ENCODE measurements at places on chromosomes 1 and 21. TPM values are rescaled to one million over a fixed set of nuclear protein-coding genes. Genes with fewer than 3 reads are reported as not detected.
A peak's percentile ranks its signal among the peaks of the same experiment; 100 is the strongest.

ANKRD45 gene
- total RNA-seq, result not detected

TRNP1 gene
- 56.5 TPM for total RNA-seq

LCE6A gene
- not detected for total RNA-seq

ESRRG gene
- total RNA-seq, result not detected

LYPD8 gene
- total RNA-seq, result not detected

CHODL gene
- 0.22 TPM for total RNA-seq

SCP2 gene
- total RNA-seq, result 87.4 TPM

CFAP141 gene
- not detected for total RNA-seq

PRXL2B gene
- 25.6 TPM for total RNA-seq

ZC3H12A gene
- total RNA-seq, result 6.9 TPM

- no peak for DNase-seq
- no peak overlapping the region for H3K4me3 ChIP-seq
- peaks cover 62% of the 10 kb centered on the region for H3K4me1 ChIP-seq
- no peaks in the 10 kb centered on the region for H3K27me3 ChIP-seq
Measured at GRCh38 chr1:17550729-17551584, 11.5 kb downstream of the ARHGEF10L start.

DNA sequence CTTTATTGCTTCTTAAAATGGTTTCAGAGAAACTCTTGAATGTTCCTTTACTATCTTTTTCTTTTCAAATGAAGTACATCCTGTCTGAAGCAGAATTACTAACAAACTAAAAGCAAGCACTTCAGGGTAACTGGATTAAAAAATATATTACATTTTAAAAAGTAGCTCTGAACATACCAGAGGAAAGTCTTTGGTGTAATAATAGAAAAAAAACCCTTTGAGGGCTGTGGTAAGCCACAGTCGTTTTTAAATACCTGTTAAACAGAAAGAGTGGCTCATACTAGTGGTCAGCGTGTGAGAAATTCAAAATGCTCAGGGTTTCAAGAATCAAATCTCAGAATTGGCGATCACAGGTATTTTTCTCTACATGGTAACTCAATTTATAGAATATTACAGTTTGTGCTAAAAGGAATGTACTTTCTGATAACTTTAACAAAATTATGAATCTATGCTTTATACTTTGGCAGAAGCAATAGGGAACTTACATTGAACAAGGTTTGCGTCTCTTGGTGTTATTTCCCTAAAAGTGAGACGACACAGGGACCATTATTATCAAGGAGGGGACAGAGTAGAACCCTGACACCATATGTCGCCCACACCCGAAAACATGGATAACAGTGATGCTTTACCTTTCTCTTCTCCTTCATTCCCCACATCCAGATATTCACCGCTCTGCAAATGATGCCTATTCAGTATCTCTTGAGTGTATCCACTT, 97.0 kb upstream of the DPH5 start:
- no peak overlapping the region for H3K4me3 ChIP-seq
- H3K27ac ChIP-seq, result no peak overlapping the region
- no peak for DNase-seq
- H3K36me3 ChIP-seq, result no peaks in the 10 kb centered on the region

GRCh38 chr1:27152829-27153548, 1.9 kb downstream of the SLC9A1 start:
- H3K27me3 ChIP-seq, result no peaks in the 10 kb centered on the region
- H3K4me1 ChIP-seq, result peaks cover 65% of the 10 kb centered on the region
- peak overlapping the region; percentile 96 for H3K27ac ChIP-seq
- DNase-seq, result no peak

DNA sequence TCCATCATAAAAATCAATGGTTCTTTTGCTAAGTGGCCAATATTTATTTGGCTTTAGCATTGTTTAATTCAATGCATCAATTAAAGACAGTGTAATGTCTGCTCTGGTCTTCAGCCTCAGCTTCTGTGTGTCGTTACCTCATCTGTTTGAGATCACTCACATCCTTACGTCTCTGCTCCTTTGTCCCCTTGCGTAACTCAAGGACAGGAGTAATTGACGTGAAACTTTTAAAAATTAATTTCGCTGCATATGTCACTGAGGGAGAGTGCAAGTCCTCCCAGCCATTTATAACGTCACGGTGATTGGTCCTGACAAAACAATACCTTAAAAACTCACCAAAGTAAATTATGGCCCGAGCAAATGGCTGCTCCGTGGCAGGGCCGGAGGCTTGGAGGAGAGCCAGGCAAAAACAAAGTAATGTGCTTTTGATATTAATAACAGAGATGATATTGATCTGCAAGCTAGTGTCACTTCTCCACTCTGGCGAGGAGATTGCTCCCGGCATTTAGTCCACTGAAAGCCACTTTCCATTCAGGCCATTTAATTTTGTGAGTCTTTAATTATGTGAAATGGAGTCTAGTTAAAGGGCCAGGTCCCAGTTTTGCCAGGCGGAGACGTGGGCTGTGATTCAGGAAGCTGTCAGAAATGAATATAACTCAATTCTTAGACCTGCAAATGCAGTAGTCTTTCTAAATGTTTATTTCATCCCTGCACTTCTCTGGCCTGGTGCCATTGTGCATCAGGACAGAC, 150.9 kb upstream of the POU3F1 start:
- no peaks in the 10 kb centered on the region for H3K36me3 ChIP-seq
- no peaks in the 10 kb centered on the region for H3K4me1 ChIP-seq
- H3K4me3 ChIP-seq, result no peak overlapping the region
- no peak for DNase-seq

DNA sequence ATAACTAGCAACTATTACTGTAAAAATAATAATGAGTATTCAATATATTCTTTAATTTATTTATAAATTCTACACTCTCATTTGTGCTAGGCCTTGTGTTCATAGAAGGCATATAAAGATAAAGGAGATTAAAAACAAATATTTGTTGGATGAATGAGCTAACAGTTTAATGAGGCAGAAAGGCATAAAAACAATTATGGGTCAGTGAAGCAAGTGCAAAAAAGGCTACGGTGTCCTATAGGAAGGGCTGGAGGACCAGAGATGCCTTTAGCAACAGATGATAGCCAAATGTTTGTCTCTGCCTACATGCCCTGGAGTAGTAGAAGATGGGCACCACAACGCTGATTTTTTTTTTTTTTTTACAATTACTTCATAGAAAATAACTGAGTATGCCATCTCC, 45.7 kb downstream of the PTGS2 start:
- no peak for DNase-seq
- peaks cover 7% of the 10 kb centered on the region for H3K4me1 ChIP-seq
- no peak overlapping the region for H3K4me3 ChIP-seq
- no peaks in the 10 kb centered on the region for H3K27me3 ChIP-seq
- no peaks in the 10 kb centered on the region for H3K36me3 ChIP-seq

- peak; percentile 94 for DNase-seq
- no peak overlapping the region for H3K27ac ChIP-seq
- no peak overlapping the region for H3K4me3 ChIP-seq
- H3K36me3 ChIP-seq, result peaks cover 5% of the 10 kb centered on the region
- H3K27me3 ChIP-seq, result no peaks in the 10 kb centered on the region
Measured at GRCh38 chr1:109269212-109269980, 13.5 kb downstream of the PSRC1 start.

DNA sequence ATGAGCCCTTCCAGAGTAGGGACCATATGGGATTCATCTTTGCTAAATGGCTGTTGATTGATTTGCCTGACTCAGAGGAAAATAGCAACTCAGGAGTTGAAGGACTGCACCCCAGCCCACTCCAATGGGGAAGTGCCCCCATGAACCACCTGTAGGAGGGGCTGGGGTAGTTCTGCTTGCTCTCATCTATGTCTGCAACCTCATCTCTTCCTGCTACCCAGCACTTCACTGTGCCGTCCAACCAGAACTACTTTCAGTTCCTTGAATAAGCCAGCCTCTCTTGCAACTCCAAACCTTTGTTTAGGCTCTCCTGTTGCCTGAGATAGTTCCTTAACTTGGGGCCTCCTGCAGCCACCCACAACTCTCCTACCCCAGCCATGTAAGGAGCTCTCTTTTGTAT, 26.6 kb downstream of the BEND5 start:
- no peak for DNase-seq
- peaks cover 3% of the 10 kb centered on the region for H3K36me3 ChIP-seq
- H3K27me3 ChIP-seq, result no peaks in the 10 kb centered on the region

DNA sequence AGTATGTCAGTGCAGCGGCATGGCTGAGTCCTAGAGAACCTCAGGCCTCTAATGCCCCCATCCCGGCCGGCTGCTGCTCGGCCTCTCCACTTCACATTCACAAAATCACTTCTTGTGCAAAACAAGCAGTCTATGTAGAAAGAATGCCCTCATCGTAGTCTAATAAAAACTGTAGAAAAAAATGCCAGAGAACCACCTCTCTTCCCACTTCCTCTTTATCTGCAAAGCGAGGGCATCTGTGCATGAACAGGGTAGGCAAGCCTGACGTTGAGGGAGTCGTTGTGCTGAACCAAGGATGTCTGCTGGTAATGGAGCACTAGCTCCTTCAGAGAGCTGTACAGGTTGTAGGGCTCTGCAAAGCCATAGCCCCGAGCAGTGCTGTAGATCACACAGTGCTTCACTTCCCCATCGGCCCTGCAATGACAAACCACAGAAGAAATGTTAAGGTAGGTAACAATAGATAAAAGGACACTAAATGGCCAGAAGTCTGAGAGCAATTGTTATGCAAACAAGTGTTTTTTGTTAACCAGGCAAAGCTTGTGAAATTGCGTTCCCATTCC, 88.9 kb downstream of the PIK3R3 start:
- peaks cover 3% of the 10 kb centered on the region for H3K4me1 ChIP-seq
- no peak for DNase-seq
- H3K36me3 ChIP-seq, result peaks cover 12% of the 10 kb centered on the region
- no peak overlapping the region for H3K27ac ChIP-seq

GRCh38 chr1:235187316-235187715, 26.3 kb upstream of the RBM34 start:
- H3K4me3 ChIP-seq, result no peak overlapping the region
- peaks cover 6% of the 10 kb centered on the region for H3K36me3 ChIP-seq
- H3K27ac ChIP-seq, result no peak overlapping the region
- no peak for DNase-seq

GRCh38 chr1:162212713-162213112, 143.2 kb downstream of the NOS1AP start:
- peaks cover 61% of the 10 kb centered on the region for H3K4me1 ChIP-seq
- peak overlapping the region; percentile 39 for H3K27ac ChIP-seq
- no peak overlapping the region for H3K4me3 ChIP-seq
- peaks cover 2% of the 10 kb centered on the region for H3K36me3 ChIP-seq
- DNase-seq, result no peak
- no peaks in the 10 kb centered on the region for H3K27me3 ChIP-seq

- H3K4me1 ChIP-seq, result peaks cover 40% of the 10 kb centered on the region
- H3K4me3 ChIP-seq, result no peak overlapping the region
- peaks cover 4% of the 10 kb centered on the region for H3K36me3 ChIP-seq
- no peaks in the 10 kb centered on the region for H3K27me3 ChIP-seq
Measured at GRCh38 chr1:78688697-78689096, 39.1 kb downstream of the IFI44 start.

DNA sequence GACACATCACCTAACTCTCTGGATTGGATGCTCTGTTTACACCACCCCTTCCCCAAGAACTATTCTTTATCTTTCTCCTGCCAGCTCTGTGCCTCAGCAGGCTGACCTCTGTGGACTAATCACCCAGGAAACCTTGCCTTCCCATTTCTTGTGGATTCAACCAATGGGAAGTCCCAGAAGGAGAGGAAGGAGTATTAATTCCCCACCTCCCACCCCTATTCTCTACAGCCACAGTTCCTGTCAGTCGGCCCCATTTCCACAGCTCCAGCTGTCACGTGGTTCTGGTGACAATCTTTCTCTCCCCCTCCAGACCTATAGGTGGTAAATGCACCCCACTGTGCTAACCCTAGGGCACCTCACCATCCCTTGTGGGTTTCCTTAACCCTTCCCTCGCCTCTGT, 46.8 kb upstream of the SSBP3 start:
- H3K27ac ChIP-seq, result no peak overlapping the region
- peak; percentile 1 for DNase-seq
- peaks cover 2% of the 10 kb centered on the region for H3K36me3 ChIP-seq
- H3K4me3 ChIP-seq, result no peak overlapping the region
- H3K27me3 ChIP-seq, result no peaks in the 10 kb centered on the region

DNA sequence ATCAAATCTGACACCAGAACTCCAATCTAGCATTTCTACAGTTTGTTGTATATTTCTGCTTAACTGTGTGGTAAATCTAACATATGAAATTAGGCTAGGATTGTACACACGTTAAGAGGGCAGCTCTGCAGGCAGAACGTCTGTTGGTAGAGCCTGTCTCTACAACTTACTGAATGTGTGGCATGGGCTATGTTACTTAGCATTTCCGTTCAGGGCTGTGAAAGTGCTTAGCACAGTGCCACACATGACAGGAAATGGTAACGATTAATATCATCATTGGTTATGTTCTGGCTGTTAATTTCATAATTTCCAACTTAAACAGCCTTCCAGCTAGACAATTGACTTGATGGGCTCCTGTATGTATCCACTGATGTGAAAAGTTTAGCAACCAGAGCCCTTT, 9.6 kb upstream of the C8B start:
- H3K27me3 ChIP-seq, result peaks cover 13% of the 10 kb centered on the region
- H3K4me1 ChIP-seq, result no peaks in the 10 kb centered on the region
- H3K27ac ChIP-seq, result no peak overlapping the region
- DNase-seq, result no peak
